Fibroblast of pulmonary artery (primary cell): ENCODE measurements at places on chromosomes 12 and 14.

- peak; percentile 38 for DNase-seq
Observed at GRCh38 chr12:70609739-70610491, 27.3 kb downstream of the PTPRB start.

- no peak for DNase-seq
Observed at GRCh38 chr12:27971606-27972005, 927 bp downstream of the PTHLH start.

DNA sequence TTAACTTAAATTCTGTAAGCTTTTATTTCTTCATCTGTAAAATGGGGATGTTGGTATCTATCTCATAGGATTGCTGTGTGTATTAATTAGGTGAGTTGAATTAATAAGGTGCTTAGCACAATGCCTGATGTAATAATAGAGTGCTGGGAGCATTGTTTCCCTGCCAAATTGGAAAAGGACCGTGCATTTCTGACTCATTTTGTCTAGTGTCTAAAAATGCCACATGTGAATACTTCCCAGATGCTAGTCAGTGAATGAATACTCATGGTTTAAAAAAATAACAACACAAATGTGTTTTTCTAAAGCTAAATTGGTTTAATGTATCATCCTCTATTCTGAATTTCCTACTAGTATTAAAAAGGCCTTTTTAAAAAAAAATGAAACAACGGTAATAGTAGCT lies 45.4 kb upstream of the NEDD1 start:
- no peak for DNase-seq

DNA sequence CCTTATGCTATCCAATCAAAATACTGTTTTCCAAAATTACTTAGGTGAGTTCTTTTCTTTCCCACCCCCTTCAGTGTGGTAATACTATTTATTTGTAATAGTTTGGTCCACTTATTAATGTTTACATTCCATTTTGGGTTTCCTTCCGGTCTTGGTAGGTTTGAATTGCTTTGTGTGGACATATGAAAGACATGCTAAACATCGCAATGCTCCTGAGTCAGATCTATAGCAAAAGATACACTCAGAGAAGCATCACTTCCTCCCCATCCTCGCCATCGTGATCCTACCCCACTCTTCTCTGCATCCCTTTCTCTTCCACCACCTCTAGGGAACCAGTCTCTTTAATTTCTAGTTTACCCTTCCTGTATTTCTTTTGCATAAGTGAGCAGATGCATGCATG lies 30.0 kb downstream of the TUNAR start:
- DNase-seq: no peak

GRCh38 chr12:130873825-130874224 lies 2.0 kb downstream of the RAN start:
- no peak for DNase-seq

- DNase-seq: no peak
Observed at GRCh38 chr14:99246536-99247097, 25.4 kb downstream of the BCL11B start.

- DNase-seq: peak; percentile 17
Observed at GRCh38 chr14:90111895-90112534, 50.2 kb downstream of the KCNK13 start.
